ENCODE measurements at places on chromosomes 4 and X.
A peak's percentile ranks its signal among the peaks of the same experiment; 100 is the strongest.

DNA sequence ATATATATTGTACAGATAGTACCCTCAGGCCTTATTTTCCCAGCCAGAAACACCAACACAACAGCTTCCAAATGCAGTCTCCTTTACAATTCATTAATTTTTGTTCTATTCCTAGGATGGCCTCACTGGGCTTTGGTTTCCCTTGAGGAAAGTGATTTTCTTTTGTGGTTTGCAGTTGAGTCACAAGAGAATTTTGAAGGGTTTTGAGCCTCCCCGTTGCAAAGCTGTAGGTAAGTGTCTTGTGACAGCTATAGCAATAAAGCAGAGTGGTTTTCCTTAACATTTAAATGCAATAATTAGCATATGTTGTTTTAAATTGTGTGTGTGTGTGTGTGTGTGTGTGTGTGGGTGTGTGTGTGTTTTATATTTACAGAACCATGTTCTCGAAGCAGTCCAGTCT, 54.1 kb upstream of the WDR17 start:
- DNase-seq: no peak

DNA sequence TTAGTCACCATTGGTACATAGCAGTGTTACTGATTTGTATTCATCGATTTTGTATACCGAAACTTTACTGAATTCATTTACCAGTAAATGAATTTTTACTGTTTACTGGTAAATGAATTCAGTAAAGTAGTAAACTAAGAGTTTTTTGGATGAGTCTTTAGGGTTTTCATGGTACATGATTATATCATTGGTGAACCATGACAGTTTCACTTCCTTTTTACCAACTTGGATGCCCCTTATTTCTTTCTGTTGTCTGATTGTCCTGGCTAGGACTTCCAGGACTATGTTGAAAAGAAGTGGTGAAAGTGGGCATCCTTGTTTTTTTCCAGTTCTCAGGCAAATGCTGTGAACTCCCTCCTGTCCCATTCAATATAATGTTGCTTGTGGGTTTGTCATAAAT, 494.9 kb downstream of the GALNTL6 start:
- DNase-seq: no peak

DNA sequence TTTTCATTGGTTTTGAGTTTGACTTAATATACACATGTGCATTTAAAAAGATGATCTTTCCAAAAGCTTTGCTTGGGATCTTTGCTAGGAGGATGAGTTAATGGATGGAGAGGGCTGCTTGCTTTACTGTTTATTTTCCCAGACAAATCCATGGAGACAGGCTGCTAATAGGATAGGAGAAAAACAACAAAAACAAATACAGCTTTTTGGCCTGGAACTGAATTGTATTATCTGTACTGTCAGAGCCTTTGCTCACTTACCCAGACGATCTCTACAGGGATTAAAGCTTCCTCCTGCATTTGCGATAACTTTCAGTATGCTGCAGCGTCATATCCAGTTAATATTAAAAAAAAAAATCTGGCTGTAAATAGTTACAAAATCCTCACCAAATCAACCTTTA, 190.8 kb upstream of the NUDT6 start:
- no peak for DNase-seq

GRCh38 chrX:4239650-4240540, 526.4 kb upstream of the PRKX start:
- no peak for DNase-seq

GRCh38 chr4:150581641-150582051, 305 bp upstream of the MAB21L2 start:
- peak; percentile 42 for DNase-seq

GRCh38 chr4:26023203-26023972, 109.4 kb downstream of the SMIM20 start:
- no peak for DNase-seq

DNA sequence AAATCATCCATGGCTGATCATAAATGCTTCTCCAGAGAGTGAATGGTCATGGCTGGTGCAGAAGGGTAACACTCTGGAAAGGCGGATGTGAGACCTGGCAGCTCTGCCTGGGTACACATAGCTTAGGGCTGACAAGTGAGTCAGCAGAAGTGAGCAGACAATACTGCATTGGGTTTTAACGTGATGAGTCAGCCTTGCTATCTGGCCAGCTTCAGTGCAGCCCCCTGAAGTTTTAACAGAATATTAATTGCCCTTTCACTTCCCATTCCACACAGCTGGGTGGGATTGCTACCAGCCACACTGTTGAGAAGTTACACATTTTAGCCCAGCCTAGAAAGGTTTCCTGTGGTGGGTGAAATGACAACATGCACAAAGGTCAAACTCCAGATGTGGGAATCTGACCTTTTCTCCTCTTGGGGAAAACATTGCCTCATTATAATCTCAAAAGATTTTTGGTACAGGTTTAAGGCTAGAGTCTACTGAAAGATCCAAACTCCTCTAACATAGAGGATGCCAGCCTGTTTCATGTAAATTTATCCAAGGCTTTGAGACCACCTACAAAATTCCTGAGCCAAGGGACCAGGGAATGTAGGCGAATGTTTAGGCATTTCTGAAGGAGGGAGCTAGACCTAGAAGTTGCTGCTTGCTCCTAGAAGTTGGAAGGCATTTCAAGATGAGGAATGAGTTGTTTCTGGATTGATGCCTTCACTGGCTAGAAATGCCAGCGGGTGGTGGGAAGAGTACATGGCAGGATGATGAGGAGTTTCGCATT, 230.3 kb upstream of the PGRMC2 start:
- DNase-seq: peak; percentile 97

DNA sequence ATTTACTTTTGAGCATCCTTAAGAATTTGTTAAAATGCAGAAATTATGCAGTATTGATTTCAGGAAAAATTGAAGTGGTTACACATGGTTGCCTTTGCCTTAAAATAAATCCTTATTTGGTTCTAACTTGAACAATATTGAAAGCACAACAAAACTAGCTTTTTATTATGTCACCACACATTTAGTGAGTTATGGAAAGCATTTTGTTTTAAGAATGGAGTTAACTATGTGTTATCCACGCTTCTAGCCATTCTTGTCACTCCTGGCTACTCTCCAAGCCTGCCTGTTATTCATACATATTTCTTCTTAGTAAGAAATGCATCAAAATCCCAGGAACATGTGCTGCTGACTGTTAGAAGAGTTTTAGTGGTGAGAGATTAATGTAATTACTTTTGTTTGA, 73.9 kb downstream of the FAT4 start:
- DNase-seq: peak; percentile 94

DNA sequence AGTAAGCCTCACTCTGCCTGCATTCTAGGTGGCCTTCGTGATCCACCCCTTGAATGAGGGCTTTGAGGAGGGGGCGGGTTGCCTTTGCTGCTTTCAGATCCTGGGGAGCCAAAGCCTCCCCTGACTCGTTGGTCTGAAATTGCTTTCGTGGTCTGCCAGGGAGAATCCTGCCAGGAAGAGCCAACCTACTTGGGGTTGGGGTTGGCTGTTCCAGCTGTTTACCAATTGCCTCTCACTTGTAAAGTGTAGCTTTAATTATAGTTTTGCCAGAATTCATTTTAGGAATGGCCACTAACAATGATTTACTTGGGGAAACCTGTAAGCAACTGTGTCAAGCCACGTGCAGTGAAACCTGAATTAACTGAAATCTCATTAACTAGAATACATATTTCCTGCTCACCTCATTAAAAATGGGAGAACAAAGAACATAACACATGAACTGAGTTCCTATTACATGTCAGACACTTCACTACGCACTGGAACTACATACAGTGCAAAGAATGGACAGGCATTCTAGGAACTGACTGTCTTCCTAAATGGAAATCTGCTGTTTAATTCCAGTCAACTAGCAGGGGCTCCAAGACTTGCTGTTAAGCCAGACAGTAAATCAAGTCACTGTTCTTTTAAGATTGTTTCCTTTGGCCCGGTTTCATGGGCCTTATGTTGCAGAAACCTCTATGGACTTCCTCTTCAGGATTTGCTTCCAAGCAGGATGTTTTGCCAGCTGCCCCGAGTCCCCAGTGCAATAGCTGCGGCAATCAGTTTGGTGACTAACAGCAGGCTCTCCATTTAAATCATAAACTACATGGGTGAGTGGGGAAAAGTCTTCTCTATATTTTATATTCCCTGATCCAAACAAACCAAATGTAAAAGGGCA, 16.4 kb upstream of the NKRF start:
- DNase-seq: peak; percentile 63

DNA sequence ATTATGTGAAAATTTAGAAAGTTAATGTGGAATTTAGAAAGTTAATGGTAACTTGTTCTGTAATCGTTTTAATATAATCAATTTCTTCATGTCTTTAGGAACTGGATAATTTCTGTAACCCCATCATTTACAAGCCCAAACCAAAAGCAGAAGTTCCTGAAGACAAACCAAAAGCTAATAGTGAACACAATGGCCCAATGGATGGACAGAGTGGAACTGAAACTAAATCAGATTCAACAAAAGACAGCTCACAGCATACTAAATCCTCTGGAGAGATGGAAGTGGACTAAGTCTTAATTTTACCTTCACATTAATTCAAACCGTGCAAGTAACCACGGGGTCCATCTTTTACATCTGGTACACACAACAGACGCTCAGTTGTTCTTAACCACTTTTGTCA, 48.1 kb upstream of the PLK4 start:
- DNase-seq: no peak

- DNase-seq: no peak
Measured at GRCh38 chrX:26373829-26374228, 157.9 kb downstream of the MAGEB5 start.

DNA sequence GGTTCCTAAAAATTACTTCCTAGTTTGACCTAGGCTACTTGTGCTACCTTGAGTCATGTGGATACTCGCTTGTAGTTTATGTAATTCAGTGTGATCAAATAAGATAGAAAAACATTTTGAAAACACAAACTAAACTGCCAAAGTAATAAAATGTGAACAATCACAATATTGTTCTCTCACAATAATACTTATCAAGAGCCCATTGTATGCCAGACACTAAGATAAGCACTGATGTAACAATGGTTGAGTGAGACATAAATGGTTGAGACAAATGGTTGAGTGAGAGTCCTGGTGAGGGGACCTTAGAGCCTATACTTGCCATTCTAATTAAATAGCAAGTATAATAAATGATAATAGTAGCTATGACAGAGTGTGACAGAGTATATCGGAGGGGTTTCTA, 41.7 kb downstream of the RFC1 start:
- DNase-seq: no peak

DNA sequence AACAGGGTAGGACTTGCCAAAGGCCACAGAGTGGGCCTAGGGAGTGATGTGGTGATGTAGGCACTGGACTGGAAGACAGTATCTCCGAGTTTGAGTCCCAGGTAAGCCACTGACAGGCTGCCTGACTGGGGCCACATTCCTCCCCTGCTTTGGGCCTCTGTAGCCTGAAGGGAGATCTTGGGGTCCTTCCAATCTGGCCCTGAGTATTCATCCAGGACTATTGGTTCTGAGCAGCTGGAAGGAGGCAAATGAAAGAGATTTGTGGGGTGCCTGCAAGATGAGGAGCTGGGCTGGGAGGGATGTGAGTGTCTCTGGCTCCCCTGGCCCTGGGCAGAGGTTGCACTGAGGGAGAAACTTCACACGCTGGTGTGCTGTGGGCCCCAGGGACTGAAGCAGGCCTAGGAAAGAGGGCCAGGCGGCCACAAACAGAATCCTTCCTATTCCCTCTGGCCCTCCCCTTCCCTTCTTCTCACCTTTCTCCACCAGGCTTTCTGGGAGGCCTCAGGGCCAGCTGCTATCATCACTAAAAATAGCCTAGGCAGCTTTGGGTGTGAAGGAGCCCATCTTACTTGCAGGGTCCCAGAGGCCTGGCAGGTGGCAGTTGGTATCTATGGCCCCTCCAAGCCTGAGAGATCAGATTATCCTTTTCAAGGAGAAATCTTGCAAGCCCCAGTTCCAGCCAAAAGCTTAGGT, 70.1 kb downstream of the PJA1 start:
- no peak for DNase-seq
